NCI-H524 (cell line): ENCODE measurements at places on chromosomes 3 and 15.
A peak's percentile ranks its signal among the peaks of the same experiment; 100 is the strongest.

DNA sequence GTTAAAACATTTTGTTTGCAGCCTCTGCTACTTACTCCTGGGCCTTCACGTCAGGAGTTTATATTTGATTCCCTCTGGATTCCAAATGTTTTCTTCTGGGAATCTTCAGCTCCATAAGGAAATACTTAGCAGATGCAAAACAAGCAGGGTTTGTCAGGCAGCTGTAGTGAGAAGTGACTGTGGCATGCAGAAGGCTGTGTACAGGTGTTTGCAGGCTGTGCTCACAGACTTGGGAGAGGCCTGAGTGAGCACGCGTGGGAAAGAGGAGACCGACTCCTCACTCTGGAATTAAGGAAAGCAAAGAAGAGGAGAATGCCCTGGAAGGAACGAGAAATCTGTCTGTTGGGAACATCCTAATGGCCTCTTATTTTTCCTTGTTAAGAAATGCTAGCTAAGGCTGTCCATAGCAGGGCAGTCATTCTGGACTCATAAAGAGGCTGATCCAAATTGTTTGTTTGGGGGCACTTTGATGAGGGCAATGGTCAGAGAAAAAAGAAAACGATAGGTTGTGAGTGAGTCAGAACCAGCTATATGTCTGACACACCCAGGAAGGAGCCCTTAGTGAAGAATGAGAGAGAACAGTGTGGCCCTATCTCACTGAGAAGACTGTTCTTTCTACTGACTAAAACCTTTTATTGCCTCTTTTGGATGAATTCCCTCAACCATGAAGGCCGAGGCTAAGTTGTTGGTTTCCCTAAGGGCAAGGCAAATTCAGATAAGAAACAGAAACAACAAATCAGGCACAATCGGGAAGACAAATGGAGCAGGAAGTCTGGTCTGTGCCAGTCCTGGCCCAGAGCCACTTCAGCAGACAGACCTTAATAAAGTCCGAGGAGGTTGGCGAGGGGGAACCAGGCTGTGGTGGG lies 82.6 kb downstream of the TGFBR2 start:
- no peak for DNase-seq

GRCh38 chr3:38658841-38659240 lies 9.4 kb upstream of the SCN5A start:
- DNase-seq, result no peak

- DNase-seq, result peak; percentile 99
Measured at GRCh38 chr15:89383365-89384175, 48.9 kb upstream of the POLG start.

DNA sequence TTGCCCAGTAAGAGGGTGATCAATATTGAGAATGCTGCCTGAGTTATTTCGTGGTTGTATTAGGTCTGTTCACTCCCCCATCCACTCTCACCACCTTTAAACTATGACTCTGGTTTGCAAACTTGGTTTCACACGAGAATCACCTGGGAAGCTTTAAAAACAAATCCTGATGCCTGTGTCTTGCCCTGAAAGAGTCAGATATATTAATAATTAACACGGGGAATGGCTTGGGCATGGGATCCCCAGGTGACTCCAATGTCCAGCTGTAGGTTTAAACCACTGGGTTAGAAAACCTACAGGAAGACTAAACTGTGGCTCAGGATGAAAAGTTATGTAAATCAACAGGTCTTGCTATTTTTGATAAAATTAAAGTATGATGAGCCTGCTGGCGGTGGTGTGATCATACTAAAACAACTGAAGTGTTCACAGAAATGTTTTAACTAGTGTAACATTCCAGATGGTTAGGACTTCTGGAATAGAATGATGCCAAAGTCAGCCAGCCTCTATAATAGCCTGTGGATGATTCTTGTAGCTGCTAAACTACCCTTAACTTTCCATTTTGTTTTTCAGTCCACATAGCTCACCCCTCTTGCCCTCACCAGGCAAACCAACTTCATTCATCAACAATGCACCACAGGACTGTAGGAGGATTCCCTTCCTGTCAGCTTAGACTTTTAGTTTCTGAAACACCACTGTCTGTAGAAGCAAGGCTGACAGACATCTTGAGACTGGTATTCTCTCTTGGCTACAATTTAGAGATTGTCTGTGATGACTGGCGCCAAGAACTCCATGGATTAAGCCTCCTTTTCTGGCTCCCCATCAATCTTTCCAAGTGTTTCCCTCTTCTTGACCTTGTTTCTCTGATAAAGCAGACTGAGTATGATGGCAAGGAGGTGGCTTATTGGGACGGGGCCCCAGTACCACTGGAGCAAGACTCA lies 119.1 kb upstream of the ADAMTS9 start:
- DNase-seq, result no peak

DNA sequence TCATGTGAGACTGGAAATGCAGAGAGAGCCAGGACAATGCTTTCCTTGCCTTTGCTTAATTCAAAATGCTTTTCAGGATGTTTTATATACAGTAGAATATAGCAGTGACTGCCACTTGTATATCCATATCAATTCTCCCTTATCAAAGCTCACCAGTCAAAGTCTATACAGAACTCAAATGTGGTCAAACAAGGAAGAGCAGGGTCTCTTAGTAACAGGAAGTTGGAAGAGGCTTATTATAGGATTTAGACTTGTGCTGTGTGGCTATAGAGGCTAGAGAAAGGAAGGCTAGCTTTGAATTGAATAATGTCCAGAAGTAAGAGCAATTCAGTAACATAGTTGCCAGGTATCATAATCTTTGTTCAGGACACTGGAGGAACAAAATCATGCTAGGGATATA lies 4.4 kb upstream of the SI start:
- no peak for DNase-seq

- DNase-seq, result peak; percentile 90
Measured at GRCh38 chr15:85840079-85840801, 45.5 kb upstream of the KLHL25 start.

- DNase-seq, result no peak
Measured at GRCh38 chr3:140375002-140375401, 302.9 kb upstream of the TRIM42 start.

DNA sequence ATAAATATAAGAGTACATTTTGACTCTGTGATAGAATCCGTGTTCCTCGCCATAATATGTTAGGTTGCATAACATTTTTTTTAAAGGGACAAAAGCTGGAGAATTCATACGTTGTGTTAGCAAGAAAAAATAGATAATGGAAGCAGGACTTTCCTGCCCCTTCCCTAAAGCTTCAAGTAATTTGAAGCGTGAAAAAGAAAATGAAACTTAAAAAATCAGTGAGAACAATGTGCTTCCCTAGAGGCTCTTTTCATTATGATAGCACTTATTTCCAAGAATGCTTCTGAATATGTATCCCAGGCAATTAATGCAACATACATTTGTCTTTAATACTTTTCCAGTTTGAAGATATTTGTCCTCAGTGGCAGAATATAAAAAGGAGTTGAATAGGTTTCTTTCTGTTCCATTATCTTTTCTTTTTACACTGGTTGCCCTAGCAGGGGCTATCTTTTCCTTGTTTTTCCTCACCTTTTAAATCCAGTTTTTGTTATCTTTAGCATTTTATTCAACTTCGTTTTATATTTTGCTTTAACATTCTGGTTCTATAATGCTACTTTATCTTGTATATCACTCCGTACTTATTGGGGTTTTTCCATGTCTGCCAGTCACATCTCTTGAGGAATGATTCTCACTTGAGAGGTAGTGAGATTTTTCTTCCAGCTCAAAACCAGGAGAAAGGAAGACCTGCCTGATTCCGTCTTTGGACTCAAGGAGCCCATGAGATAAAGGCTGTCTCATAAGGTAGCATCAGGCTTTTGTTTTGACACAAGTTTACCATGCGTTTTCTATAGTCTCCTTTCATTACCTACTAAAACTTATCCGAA lies 113.8 kb downstream of the MBNL1 start:
- DNase-seq, result no peak

- no peak for DNase-seq
Measured at GRCh38 chr15:88624156-88624970, 3.2 kb downstream of the AEN start.
